ENCODE measurements at places on chromosomes 5 and 9. TPM values are rescaled to one million over a fixed set of nuclear protein-coding genes. Genes with fewer than 3 reads are reported as not detected.

- no peaks in the 10 kb centered on the region for H3K36me3 ChIP-seq
- H3K4me3 ChIP-seq, result no peak overlapping the region
- DNase-seq, result no peak
- H3K27ac ChIP-seq, result no peak overlapping the region
- no peaks in the 10 kb centered on the region for H3K27me3 ChIP-seq
These were observed 264.6 kb upstream of the CLINT1 start for GRCh38 chr5:158123595-158123994.

GRCh38 chr9:5846096-5846495, 13.2 kb upstream of the ERMP1 start:
- no peak for DNase-seq
- H3K4me3 ChIP-seq, result no peak overlapping the region
- no peaks in the 10 kb centered on the region for H3K4me1 ChIP-seq
- H3K27ac ChIP-seq, result no peak overlapping the region
- H3K36me3 ChIP-seq, result no peaks in the 10 kb centered on the region
- no peaks in the 10 kb centered on the region for H3K27me3 ChIP-seq

DNA sequence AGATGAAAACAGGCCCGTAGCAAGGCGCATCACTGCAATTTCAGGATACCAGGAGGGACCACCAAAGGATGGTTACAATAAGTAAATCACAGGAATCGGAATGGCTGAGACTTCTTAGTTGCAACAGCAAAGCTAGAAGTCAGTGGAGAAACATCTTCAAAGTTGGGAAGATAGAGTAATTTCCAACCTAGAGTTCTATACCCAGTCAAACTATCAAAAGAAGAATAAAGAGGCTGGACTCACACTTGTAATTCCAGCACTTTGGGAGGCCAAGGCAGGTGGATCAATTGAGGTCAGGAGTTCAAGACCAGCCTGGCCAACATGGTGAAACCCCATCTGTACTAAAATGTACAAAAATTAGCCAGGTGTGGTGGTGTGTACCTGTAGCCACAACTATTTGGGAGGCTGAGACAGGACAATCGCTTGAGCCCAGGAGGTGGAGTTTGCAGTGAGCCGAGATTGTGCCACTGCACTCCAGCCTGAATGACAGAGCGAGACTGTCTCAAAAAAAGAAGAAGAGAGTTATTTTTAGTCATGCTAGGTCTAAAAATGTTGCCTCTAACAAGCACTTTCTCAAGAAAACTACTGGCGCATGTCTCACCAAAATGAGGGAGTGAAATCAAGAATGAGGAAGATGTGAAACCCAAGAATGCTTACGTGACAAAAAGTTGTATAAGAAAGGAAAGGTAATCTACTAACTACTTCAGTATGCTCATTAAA, 267.7 kb downstream of the DENND1A start:
- H3K4me1 ChIP-seq, result no peaks in the 10 kb centered on the region
- DNase-seq, result no peak
- peaks cover 8% of the 10 kb centered on the region for H3K36me3 ChIP-seq
- H3K4me3 ChIP-seq, result no peak overlapping the region

- no peaks in the 10 kb centered on the region for H3K36me3 ChIP-seq
- H3K4me3 ChIP-seq, result no peak overlapping the region
- H3K4me1 ChIP-seq, result peaks cover 9% of the 10 kb centered on the region
- H3K27ac ChIP-seq, result no peak overlapping the region
- DNase-seq, result peak; percentile 10
These were observed 36.4 kb downstream of the THBS4 start for GRCh38 chr5:80071510-80072021.

The HSDL2 gene
- total RNA-seq, result 30.6 TPM

DNA sequence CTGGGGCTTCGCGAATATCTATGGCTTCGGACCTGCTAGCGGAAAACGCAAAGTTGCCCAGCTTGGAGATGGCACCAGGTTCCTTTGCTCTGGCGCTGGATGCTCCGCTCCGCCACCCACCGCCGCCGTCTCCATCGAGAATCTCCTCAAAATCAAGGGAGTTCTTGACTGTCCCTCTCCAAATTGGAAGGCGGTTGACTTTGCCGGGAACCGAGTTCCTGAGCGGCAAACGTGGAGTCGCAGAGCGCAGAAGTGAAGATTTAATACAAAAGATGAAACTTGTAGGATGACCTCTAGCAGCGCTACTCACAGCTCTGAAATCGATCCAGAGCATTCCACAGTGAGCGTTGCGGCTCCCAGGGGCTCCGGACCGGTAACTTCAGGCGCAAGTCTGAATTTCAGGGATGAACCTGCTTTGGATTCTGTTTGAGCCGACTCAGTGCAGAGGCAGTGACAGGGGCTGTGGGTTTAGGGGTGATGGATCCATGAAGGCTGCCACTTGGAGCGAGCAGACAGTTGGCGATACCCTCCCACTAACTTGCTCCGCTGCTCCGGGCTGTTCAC, 1641.5 kb upstream of the C9orf72 start:
- no peak overlapping the region for H3K4me3 ChIP-seq
- H3K4me1 ChIP-seq, result no peaks in the 10 kb centered on the region
- no peaks in the 10 kb centered on the region for H3K36me3 ChIP-seq
- no peak for DNase-seq
- H3K27me3 ChIP-seq, result peaks cover 61% of the 10 kb centered on the region
- H3K27ac ChIP-seq, result no peak overlapping the region

The HACD4 gene
- 7.5 TPM for total RNA-seq

GRCh38 chr5:257148-257547, 14.3 kb upstream of the PDCD6 start:
- H3K36me3 ChIP-seq, result peaks cover 24% of the 10 kb centered on the region
- DNase-seq, result no peak
- no peaks in the 10 kb centered on the region for H3K27me3 ChIP-seq
- H3K4me3 ChIP-seq, result no peak overlapping the region

The S100Z gene
- not detected for total RNA-seq

GRCh38 chr5:108521011-108521700, 139.3 kb upstream of the FBXL17 start:
- no peaks in the 10 kb centered on the region for H3K36me3 ChIP-seq
- no peaks in the 10 kb centered on the region for H3K4me1 ChIP-seq
- H3K4me3 ChIP-seq, result no peak overlapping the region
- H3K27me3 ChIP-seq, result 0 out of 2 replicates have a peak, but pooled peaks cover 1% of the 10 kb centered on the region

The EPB41L4A gene
- 0.11 TPM for total RNA-seq

DNA sequence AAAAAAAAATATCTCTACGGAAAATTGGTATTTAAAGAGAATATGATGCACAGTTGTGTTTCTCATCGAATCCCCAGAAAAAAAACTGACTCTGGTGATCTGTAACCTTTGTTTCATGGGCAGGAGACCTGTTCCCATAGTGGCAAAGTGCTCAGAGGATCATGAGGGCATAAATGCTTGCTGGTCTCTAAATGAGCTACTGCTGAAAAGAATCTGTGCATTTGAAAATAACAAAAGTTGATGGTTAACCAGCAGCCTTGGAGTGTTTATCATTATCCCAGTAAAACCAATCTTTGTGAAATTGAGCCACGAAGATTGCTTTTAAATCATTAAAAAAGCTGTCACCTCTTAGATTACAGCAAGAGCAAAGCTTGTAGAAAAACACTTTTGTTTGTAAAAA, 775.4 kb downstream of the MTRR start:
- no peaks in the 10 kb centered on the region for H3K27me3 ChIP-seq
- DNase-seq, result no peak
- H3K4me1 ChIP-seq, result no peaks in the 10 kb centered on the region
- H3K27ac ChIP-seq, result no peak overlapping the region
- H3K36me3 ChIP-seq, result no peaks in the 10 kb centered on the region
- no peak overlapping the region for H3K4me3 ChIP-seq

The DDX46 gene
- 16.9 TPM for total RNA-seq

The MVB12B gene
- total RNA-seq, result 5.5 TPM

The GGTA1 gene
- not detected for total RNA-seq

- no peaks in the 10 kb centered on the region for H3K36me3 ChIP-seq
- H3K4me3 ChIP-seq, result no peak overlapping the region
- no peaks in the 10 kb centered on the region for H3K4me1 ChIP-seq
- H3K27me3 ChIP-seq, result no peaks in the 10 kb centered on the region
These were observed 330.4 kb downstream of the ICE1 start for GRCh38 chr5:5752844-5753243.

The CD72 gene
- 3.9 TPM for total RNA-seq

GRCh38 chr5:89110916-89111646, 228.1 kb upstream of the MEF2C start:
- H3K4me3 ChIP-seq, result no peak overlapping the region
- no peaks in the 10 kb centered on the region for H3K36me3 ChIP-seq
- no peaks in the 10 kb centered on the region for H3K27me3 ChIP-seq
- H3K4me1 ChIP-seq, result peaks cover 6% of the 10 kb centered on the region
- H3K27ac ChIP-seq, result no peak overlapping the region

The GABRB2 gene
- not detected for total RNA-seq

The ZNF658 gene
- total RNA-seq, result 4.8 TPM

GRCh38 chr9:137461663-137462395, 2.7 kb upstream of the NSMF start:
- no peak for DNase-seq
- H3K4me1 ChIP-seq, result no peaks in the 10 kb centered on the region
- H3K4me3 ChIP-seq, result no peak overlapping the region

- no peaks in the 10 kb centered on the region for H3K27me3 ChIP-seq
- H3K4me3 ChIP-seq, result no peak overlapping the region
- no peak for DNase-seq
- H3K27ac ChIP-seq, result no peak overlapping the region
- peaks cover 14% of the 10 kb centered on the region for H3K4me1 ChIP-seq
These were observed 98.9 kb downstream of the DAB2IP start for GRCh38 chr9:121750259-121750714.

The RELL2 gene
- total RNA-seq, result 3.8 TPM

- H3K4me1 ChIP-seq, result peaks cover 36% of the 10 kb centered on the region
- no peak overlapping the region for H3K27ac ChIP-seq
- no peak overlapping the region for H3K4me3 ChIP-seq
These were observed 4.3 kb downstream of the FAM174A start for GRCh38 chr5:100539519-100539918.

GRCh38 chr9:136220017-136220729, 15.2 kb upstream of the LHX3 start:
- H3K4me3 ChIP-seq, result no peak overlapping the region
- no peak for DNase-seq
- H3K27ac ChIP-seq, result no peak overlapping the region
- H3K27me3 ChIP-seq, result no peaks in the 10 kb centered on the region
- no peaks in the 10 kb centered on the region for H3K4me1 ChIP-seq
- H3K36me3 ChIP-seq, result no peaks in the 10 kb centered on the region

- peak overlapping the region; percentile 71 for H3K27ac ChIP-seq
- H3K27me3 ChIP-seq, result no peaks in the 10 kb centered on the region
- H3K36me3 ChIP-seq, result no peaks in the 10 kb centered on the region
- peak; percentile 68 for DNase-seq
These were observed 17.7 kb downstream of the MLLT3 start for GRCh38 chr9:20604562-20604961.

DNA sequence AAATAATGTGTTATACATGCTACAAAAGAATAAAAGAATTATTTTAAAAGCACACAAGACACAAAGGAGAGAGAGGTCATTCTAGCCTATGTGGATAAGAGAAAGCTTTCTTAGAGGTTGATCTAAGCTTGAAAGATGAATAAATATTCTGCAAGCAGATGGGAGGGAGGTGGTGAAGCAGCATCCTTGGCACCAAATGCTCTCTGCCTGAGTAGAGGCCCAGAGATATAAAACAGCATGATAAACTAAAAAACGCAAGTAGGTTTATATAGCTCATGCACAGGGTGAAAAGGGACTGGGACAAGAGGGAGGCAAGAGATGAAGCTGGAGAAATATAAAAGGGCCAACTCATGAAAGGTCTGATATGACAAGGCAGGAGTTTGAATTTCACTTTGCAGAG, 283.2 kb upstream of the POU5F2 start:
- H3K4me3 ChIP-seq, result no peak overlapping the region
- H3K27ac ChIP-seq, result no peak overlapping the region
- H3K36me3 ChIP-seq, result no peaks in the 10 kb centered on the region
- no peak for DNase-seq

GRCh38 chr5:73796164-73797131, 170.5 kb downstream of the ARHGEF28 start:
- peak overlapping the region; percentile 89 for H3K27ac ChIP-seq
- peaks cover 22% of the 10 kb centered on the region for H3K4me1 ChIP-seq
- H3K36me3 ChIP-seq, result no peaks in the 10 kb centered on the region
- peak overlapping the region; percentile 12 for H3K4me3 ChIP-seq
- H3K27me3 ChIP-seq, result no peaks in the 10 kb centered on the region

The TYRP1 gene
- not detected for total RNA-seq

DNA sequence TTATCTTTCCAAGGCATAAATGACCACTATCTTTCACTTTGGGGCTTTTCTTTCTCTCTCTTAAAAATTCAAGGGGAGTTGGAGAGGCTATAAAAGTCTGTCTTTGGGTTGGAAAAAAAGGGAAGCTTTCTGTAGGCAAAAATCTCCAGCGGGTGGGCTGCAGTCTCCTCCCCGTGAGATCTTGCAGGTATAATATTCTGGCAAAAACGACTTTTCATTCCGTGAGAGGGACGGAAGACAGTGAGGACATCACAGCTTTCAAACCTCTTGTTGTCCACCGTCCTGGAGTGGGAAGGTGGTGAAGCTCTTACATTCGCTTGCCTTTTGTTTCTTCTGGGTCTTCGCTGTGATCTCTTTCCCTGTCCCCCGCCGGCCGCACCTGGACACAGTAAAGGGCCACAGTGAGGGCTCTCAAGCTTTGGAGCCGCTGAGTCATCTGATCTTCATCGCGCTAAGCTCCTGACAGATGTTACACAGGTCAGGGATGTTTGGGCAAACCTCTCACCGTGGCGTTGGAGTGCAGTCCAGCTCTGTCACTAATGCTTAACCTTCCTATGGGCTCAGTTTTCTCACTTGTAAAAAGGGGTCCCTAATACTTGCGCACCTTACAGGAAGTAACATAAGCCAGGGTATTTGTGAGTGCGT, 61.9 kb upstream of the MEGF10 start:
- peaks cover 21% of the 10 kb centered on the region for H3K27me3 ChIP-seq
- peak; percentile 20 for DNase-seq
- H3K36me3 ChIP-seq, result no peaks in the 10 kb centered on the region
- H3K4me3 ChIP-seq, result peak overlapping the region; percentile 71
- no peak overlapping the region for H3K27ac ChIP-seq

All from GM23248 (cell line).